ENCODE measurements at places on chromosomes 4 and X. TPM values are rescaled to one million over a fixed set of nuclear protein-coding genes. Genes with fewer than 3 reads are reported as not detected.

- no peak overlapping the region for H3K4me3 ChIP-seq
- H3K27ac ChIP-seq, result no peak overlapping the region
- H3K27me3 ChIP-seq, result no peaks in the 10 kb centered on the region
- H3K4me1 ChIP-seq, result no peaks in the 10 kb centered on the region
- no peaks in the 10 kb centered on the region for H3K36me3 ChIP-seq
Measured at GRCh38 chrX:84717343-84717742, 215.1 kb upstream of the HDX start.

DNA sequence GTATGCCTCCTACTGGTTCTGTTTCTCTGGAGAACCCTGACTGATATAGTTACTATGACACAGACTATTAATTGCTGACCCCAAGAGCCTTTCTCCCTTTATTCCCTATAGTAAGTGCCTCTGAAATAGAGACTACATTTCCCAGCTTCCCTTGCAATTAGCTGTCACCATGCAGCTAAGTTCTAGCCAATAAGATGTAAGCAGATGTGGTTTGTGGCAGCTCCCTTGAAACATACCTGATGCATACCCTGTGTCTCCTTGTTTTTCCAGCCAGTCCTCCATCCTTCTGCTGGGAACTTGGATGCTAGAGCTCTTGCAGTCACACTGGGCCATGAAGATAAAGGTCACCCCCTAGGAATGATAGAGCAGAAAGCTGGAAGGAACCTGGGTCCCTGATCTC lies 9.7 kb upstream of the TMEM165 start:
- no peaks in the 10 kb centered on the region for H3K27me3 ChIP-seq
- H3K27ac ChIP-seq, result no peak overlapping the region
- H3K4me3 ChIP-seq, result no peak overlapping the region
- H3K4me1 ChIP-seq, result no peaks in the 10 kb centered on the region
- H3K36me3 ChIP-seq, result no peaks in the 10 kb centered on the region

- no peak for DNase-seq
Measured at GRCh38 chrX:39479856-39480255, 617.9 kb downstream of the BCOR start.

GRCh38 chr4:57740625-57741190 lies 630.5 kb upstream of the IGFBP7 start:
- no peak for DNase-seq
- H3K27me3 ChIP-seq, result no peaks in the 10 kb centered on the region
- no peaks in the 10 kb centered on the region for H3K36me3 ChIP-seq
- H3K27ac ChIP-seq, result no peak overlapping the region

- H3K27me3 ChIP-seq, result no peaks in the 10 kb centered on the region
- H3K4me3 ChIP-seq, result no peak overlapping the region
- DNase-seq, result no peak
- H3K4me1 ChIP-seq, result peaks cover 15% of the 10 kb centered on the region
- H3K27ac ChIP-seq, result no peak overlapping the region
- H3K36me3 ChIP-seq, result peaks cover 61% of the 10 kb centered on the region
Measured at GRCh38 chrX:154011376-154012335, 8.0 kb downstream of the IRAK1 start.

GRCh38 chr4:128757712-128758111 lies 51.8 kb upstream of the JADE1 start:
- no peaks in the 10 kb centered on the region for H3K36me3 ChIP-seq
- no peaks in the 10 kb centered on the region for H3K27me3 ChIP-seq
- no peak overlapping the region for H3K4me3 ChIP-seq

- no peaks in the 10 kb centered on the region for H3K27me3 ChIP-seq
- no peaks in the 10 kb centered on the region for H3K36me3 ChIP-seq
- no peaks in the 10 kb centered on the region for H3K4me1 ChIP-seq
- H3K27ac ChIP-seq, result no peak overlapping the region
Measured at GRCh38 chr4:166594326-166594946, 639.9 kb downstream of the SPOCK3 start.

GRCh38 chr4:176291748-176292147 lies 22.7 kb upstream of the ASB5 start:
- no peaks in the 10 kb centered on the region for H3K27me3 ChIP-seq
- DNase-seq, result no peak
- no peaks in the 10 kb centered on the region for H3K36me3 ChIP-seq
- H3K27ac ChIP-seq, result no peak overlapping the region
- no peaks in the 10 kb centered on the region for H3K4me1 ChIP-seq

GRCh38 chrX:40671126-40671525 lies 23.8 kb upstream of the CXorf38 start:
- H3K36me3 ChIP-seq, result no peaks in the 10 kb centered on the region
- no peak overlapping the region for H3K27ac ChIP-seq
- H3K4me1 ChIP-seq, result no peaks in the 10 kb centered on the region
- no peak overlapping the region for H3K4me3 ChIP-seq
- H3K27me3 ChIP-seq, result no peaks in the 10 kb centered on the region

DNA sequence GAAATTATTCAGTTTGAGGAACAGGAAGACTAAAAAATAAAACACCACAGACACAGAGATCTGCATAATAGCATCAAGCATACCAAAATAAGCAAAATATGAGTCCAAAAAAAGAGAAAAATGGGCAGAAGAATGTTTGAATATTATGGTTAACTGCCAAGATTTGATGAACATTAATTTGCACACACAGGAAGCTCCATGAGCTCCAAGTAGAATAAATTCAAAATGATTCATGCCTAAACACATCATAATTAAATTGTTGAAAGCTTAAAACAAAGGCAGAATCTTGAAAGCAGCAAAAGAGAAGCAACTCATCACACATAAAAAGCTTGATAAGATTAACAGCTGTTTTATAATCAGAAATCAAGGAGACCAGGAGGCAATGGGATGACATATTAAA lies 156.6 kb upstream of the ARSJ start:
- no peak overlapping the region for H3K27ac ChIP-seq
- no peak overlapping the region for H3K4me3 ChIP-seq
- H3K36me3 ChIP-seq, result no peaks in the 10 kb centered on the region
- H3K27me3 ChIP-seq, result no peaks in the 10 kb centered on the region

DNA sequence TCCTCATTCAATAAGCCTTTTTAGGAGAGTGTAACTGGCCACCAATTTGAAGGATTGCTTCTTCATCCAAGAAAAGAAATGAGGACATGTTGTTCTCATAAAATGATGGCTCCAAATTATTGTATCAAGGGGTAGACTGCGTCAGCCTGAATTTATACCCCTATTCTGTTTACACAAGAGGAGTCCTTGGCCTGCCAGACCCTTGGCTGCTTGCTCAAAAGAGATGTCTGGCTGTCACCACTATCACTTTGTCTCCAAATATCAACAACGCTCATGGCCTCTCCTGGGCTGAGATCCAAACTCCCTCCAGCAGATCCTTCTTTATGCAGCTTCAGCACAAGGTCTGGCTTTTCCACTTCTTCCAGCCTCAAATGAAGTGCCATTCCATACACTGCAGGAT lies 127.9 kb downstream of the OR13H1 start:
- no peaks in the 10 kb centered on the region for H3K36me3 ChIP-seq
- H3K27ac ChIP-seq, result no peak overlapping the region
- no peak overlapping the region for H3K4me3 ChIP-seq
- no peak for DNase-seq

DNA sequence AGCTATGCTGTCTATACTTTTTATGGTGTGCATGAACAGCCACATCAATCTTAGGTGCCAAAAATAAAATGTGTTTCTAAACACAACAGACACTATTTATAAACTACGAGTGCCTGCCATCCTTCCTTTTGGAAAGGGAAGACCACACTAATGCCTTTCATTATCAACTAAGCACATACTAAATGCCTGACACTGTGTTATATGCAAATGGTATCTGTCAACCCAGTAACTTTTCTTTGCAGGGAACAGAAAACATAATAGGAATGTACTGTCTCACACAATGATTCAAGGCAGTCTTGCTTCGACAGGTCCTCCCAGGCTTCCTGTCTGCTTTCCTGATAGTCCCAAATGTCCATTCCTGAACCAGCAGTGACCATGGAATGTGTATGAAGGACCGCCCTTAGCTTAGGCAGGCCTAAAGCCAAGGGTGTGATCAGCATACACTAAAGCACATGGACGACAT lies 43.8 kb downstream of the ADGRA3 start:
- no peak overlapping the region for H3K27ac ChIP-seq
- no peak for DNase-seq
- H3K4me3 ChIP-seq, result no peak overlapping the region
- no peaks in the 10 kb centered on the region for H3K27me3 ChIP-seq
- no peaks in the 10 kb centered on the region for H3K4me1 ChIP-seq

IDH3G gene
- total RNA-seq, result 64.0 TPM

STEEP1 gene
- total RNA-seq, result 31.1 TPM
